ENCODE measurements at places on chromosomes 7 and 10. TPM values are rescaled to one million over a fixed set of nuclear protein-coding genes. Genes with fewer than 3 reads are reported as not detected.

Gene XRCC2
- total RNA-seq, result 0.25 TPM

Gene ELOVL3
- not detected for total RNA-seq

Gene SEC31B
- total RNA-seq, result 52.1 TPM

Gene NPY
- not detected for total RNA-seq

Gene EDRF1
- total RNA-seq, result 39.8 TPM

Gene SUN3
- not detected for total RNA-seq

Gene GRM3
- not detected for total RNA-seq

Gene CHAT
- total RNA-seq, result not detected

Gene BTBD16
- not detected for total RNA-seq

Gene ESYT2
- total RNA-seq, result 112 TPM

Gene C7orf33
- not detected for total RNA-seq
